Urinary bladder (tissue), 4 donors: ENCODE measurements at places on chromosomes 1 and 21.

GRCh38 chr1:11979028-11979850 is 1.0 kb upstream of the MFN2 start:
- no peak for DNase-seq

DNA sequence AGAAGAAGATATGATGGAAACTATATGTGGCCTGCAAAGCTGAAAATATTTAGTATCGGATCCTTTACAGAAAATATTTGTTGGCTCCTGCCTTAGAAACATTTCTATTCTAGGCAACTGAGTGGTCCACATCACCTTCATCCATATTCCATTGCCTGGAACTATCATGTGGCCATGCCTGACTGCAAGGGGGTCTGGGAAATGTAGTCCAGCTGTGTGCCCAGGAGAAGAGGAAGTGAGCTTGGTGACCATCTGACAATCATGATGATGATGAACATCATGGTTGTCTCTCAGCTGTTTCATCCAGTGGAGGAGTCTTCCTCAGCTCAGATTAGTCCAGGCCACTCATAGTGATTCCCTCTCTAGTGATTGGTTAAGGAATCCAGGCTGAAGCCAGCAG is 61.8 kb upstream of the IFNLR1 start:
- DNase-seq: no peak

DNA sequence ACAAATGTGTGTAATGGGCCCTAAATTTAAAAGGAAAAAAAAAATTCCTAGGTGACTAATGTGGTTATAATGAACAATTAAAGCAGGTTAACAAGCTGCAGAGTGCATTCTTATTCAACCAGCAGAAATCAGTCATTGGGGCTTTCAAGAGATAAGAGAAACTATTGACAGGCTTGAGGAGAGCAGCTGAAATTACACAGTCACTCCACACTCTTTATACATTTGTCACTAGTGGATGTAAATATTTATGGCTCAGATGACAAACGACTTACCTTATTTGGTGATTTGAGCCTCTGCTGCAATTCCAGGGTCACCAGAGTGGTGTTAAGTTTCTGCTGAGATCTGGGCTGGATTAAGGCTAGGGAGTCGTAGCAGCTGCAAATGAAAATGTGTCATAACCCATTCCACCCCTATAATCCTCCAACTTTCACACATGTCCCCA is 896.3 kb downstream of the TTLL7 start:
- no peak for DNase-seq

GRCh38 chr1:78145105-78145580 is 99.4 kb downstream of the GIPC2 start:
- DNase-seq: peak; percentile 15

DNA sequence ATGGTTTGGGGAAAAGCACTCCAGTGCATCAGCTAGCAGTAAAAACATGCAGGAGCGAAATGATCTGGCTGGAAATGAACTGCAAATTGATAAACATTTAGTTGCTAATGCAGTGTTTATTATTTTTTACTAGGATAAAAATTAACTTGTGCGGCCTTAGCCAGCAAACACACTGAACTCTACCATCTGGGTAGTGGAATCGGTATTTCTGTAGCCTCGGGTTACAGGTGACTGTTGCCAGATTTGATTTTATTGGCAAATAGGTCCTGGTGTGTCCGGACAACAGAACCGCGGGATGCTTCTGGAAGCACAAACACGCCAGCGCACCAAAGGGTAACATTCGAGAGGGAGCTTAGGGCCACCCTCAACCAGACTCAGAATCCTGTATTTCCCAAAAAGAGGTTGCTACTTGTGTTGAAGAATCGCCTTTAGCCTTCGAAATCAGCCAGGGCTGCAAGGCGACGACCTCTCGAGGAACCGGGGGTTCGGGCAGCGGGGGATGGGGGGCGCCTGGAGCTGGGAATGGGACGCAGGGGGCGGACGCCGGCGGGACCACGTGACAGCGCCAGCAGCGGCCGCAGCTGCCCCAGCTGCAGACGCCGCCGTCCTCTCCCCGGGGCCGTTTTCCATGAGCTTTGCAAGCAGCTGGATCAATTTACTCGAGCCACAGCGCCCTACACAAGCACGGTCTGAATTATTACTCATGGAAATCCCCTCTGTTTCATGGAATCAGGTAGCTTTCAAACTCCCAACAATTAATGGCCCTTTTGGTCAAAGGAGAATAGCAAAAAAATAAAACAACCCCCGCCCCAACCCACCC is 158.8 kb downstream of the TOMM20 start:
- DNase-seq: no peak

DNA sequence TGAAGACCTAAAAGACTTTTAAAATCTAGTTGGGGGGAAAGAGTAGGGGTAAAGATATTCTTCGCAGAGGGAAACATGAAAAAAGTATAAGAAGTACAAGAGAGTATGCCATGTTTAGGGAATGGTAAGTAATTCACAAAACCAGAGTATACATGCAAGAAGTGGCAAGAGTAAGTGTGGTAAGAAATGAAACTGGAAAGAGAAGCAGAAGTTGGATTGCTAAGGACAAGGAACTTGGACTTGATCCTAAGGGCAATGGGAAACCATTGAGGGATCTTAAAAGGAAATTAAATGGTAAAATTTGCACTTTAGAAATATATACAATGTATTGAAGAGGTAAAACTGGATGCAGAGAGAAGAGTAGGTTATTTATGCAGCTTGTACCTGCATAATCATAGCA is 9.2 kb upstream of the ZNF644 start:
- DNase-seq: no peak

GRCh38 chr1:25554886-25555752 is 11.7 kb downstream of the LDLRAP1 start:
- no peak for DNase-seq

DNA sequence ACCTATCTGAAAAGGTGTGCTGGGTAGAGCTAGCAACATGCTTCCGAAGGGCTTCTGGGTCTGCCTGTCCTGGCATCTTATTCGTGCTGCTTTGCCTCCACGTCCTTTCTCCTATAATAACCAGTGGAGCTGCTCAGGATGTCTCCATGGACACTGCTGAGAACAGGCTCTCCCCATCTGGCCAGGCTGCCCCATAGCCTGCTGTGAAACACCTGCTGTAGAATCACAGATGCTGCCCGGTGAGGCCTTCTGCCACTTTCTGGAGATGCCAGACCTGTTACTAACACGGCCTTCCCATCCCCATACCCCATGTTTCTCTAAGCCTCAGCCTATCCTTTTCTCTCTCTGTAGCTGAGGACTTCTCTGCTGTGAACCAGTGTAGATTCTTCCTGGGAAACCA is 120.5 kb downstream of the IER5 start:
- no peak for DNase-seq

DNA sequence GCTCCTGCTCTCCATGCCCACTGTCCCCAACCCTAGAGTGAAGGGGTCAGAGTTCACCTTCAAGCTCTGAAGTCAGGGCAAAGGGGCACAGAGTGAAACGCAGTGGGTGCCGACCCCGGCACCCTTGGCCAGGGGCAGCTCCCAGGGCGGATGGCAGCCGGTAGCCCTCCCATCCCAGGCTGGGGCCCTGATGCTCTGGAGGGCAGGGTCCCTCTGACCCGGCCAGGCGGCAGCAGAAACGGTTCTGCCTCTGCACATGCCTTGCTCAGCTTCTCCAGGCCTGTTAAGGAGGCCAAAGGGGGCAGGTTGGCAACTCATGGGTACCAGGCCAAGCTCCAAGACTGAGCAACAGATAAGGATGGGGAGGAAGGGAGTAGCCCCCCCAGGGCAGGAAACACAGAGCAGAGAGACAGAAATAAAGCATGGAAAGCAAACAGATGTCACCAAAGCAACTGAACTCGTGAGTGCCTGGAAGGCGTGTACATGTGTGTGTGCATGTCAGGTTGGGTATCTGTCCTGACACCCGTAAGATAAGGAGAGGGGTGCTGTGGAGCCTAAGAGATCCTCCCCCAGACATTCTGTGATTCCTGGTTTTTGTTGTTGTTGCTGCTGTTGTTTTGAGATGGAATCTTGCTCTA is 112.3 kb upstream of the IFFO2 start:
- DNase-seq: no peak

DNA sequence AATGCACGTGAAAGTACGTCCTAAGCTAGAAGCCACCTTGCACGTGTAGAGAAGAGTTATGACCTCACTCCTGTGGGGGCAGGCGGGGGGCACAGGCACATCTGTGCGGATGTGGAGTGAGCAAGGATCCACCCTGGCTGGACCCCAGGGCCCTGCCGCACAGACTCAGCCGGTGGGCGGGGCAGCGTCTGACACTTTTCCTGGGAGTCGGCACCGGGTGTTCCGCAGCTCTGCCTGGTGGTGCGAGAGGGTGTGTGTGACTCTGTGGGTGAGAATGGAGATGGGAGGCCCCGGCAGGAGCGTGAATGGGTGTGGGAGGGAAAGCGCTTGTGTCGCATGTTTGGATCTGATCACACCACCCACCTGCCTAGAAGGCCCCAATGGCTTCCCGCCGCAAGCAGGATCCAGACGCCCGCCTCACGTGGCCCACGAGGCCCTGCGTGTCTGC is 29.5 kb downstream of the RAP1GAP start:
- DNase-seq: no peak

DNA sequence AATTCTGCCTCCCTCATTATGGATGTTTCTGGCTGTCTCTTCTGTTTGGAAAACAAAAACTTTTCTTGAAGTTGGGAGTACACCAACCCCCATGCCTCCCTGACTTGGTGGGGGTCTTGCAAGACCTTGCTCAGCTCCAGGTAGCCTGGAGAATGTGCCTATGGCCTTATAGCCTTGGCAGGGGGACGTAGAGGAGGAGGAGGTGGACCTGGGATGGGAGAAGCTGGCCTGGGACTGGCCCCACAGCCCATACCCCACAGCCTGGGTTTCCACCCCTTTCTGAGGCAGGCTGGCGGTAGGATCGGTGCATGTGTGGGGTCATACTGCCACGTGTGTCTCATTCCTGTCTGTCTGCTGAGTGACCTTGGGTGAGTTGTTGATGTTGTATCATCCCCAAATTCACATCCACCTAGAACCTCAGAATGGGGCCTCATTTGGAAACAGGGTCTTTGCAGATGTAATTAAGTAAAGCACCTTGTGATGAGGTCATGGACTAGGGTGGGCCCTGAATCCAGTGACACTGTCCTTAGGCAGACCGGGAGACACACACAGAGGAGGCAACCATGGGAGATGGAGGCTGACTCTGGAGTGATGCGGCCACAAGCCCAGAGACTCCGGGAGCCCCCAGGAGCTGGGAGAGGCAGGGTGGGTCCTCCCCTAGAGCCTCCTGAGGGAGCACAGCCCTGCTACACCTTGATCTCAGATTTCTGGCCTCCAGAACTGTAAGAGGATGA is 18.5 kb downstream of the OBSCN start:
- DNase-seq: no peak

GRCh38 chr1:105005594-105006195 is 1256.0 kb downstream of the AMY1C start:
- DNase-seq: no peak

DNA sequence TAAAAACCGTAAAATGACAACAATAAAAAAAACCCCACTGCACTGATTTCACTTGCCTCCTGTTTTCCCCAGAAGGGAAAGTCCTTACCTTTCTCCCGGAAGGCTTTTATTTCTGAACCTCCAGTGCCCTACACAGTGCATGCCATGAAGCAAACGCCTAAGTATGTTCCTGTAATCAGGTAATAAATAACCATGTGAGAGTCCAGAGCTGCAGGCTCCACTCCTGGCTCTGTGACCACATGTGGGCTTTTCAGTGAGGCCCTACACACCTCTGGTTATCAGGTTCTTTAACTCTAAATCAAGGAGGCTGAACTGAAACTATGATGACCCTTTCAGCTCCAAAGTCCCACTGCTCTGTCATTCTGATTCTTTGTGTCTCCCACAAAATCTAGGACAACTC is 20.8 kb upstream of the NR5A2 start:
- DNase-seq: no peak

GRCh38 chr1:3896396-3897000 is 3.6 kb downstream of the C1orf174 start:
- no peak for DNase-seq

- DNase-seq: no peak
Measured at GRCh38 chr1:212586206-212587015, 22.1 kb upstream of the ATF3 start.

- no peak for DNase-seq
Measured at GRCh38 chr1:27872059-27872801, at the start of gene THEMIS2. THEMIS2 (plus strand) TSS chr1:27872544; CDS start chr1:27872572, 28 bp downstream.

DNA sequence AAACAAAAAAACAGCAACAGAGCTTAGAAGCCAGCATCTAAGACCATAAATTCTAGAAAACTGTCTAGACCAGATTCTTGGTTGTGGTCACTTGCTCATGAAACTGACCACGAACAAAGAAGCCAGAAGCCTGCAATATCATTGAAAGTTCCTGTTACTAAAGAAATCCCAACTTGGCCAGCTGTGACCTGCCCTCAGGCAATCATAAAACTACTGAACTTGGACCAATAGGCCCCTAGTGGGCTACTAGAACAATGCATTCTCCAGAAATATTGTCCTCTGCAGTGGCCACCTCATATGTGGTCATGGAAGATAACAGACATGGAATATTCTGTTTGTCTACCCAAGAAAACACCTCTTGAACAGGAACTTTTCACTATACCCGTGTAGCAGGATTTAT is 87.7 kb downstream of the SPATA17 start:
- no peak for DNase-seq

DNA sequence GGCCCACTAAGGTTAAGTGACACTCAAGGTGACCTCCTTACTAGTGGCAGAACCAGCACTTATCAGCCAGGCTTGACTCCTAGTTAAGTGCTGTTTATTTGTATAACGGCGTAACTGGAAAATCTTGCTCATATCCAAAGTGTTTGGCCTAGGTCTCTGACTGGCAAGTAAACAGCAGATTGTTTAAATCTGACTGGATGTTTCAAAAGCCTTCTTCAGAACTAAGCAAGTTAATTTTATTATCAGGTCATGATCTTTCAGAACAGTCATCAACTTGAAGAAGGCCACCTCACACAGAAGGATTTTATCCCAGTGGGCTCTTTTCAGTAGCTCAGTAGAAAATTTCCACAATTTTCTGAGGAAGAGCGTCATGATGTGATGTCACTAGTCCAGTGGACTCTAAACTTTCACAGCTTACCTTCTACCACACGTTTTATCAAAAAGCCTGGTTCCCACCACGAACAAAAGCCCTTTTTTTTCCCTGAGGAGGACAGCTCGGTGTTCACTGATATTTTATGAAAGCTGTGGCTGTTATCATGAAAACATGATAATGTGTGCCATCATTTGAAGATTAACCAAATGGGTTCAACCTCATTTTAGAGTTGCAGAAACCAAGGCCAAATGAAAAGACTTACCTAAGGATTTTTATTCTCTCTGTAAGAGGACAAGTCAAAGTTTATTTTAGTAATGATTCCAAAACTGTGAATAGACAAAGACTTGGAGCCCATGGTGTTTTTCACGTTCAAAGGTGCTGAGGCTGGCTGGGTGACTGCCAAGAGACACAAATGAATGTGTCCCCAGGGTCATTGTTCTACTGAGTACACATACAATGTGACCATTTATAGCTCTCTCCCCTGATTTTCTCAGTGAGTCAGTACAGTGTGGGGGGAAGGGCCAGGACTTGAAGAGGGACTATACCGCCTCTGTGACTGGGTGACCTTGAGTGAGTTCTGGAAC is 9.1 kb downstream of the SGIP1 start:
- DNase-seq: no peak
